ENCODE measurements at places on chromosomes 5 and 9.

GRCh38 chr9:79719021-79719420 lies 147.3 kb downstream of the TLE4 start:
- DNase-seq, result no peak

GRCh38 chr9:135321580-135321979 lies 158.0 kb upstream of the PPP1R26 start:
- DNase-seq, result no peak

GRCh38 chr5:12250454-12250853 lies 346.2 kb upstream of the CTNND2 start:
- DNase-seq, result no peak

DNA sequence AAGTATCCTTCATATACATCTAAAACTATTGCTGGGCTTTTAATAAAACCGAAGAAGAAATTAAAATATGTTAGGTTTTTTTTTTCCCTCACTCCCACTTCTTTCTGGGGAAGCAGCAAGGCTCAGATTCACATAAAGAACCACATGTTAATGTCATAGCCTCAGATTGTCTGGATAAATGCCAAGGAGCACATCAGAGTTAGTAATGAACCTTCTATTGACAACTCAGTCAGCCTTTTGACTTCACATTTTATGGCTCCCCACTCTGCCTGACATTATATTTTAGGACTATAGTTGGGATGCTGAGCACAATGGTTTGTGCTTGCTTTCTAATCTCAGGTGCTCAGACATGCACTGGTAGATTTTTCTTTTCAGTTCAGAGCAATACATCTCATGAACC lies 21.8 kb downstream of the DMAC1 start:
- DNase-seq, result no peak

DNA sequence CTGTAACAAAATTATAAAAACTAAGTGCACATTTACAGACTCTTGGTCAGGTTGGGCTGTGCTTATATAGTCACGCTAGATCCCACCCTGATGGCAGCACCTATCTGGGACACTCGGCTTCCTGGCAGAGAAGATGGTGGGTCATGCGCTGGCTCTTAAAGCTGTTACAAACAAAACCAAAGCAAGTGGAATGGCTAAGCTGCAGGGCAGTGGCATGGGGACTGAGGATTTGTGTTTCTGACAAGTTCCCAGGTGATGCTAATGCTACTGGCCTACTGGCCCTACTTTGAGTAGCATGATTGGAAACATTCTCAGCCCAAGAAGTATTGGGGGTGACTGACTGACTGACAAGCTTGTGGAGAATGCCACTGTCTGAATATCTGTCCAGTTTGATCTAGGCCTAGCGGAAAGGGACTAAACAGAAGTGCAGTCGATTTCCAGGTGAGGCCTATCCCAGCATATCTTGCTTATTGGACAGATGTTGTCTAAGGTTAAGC lies 8.3 kb downstream of the BTF3 start:
- no peak for DNase-seq

DNA sequence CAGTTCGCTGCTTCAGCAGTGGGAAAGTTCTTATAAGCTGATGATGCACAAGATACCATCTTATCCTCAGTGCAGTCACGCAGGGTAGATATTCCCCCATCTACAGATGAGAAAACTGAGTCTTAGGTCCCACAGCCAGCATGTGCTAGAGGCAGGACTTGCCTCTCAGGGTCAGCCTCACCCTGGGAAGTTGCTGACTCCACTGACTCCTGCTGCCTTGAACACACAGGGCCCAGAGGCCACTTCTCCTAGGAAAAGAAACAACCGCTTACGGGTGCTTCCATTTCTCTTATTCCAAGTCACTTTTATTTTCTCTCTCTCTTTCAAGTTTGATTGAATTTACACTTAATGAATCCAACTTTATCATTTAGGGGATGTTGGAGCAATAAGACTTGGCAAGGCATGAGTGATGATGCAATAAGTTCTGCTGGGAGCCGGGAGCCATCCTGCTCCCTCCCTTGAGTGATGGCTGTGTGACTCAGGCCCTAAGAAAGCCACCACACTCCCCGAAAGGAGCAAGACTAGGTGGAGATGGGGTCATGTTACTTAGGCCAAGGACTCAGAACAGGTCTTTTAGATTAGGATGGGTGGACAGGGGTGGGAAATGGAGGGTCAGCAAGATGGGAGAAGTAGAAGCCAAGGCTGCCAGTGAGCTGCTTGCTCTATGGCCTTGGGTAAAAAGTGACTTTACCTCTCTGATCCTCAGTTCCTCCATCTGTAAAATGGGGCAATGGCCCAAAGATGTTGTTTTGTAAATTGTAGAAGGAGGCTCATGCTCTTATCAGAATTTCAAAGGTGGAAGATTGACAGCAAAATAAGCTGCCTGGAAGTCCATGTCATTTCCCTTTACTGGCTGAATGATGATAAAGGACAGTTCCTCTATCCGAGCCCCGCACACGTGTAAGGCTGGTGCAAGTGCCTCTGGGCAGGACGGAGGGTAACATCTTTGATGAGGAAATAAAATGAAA lies 67.4 kb upstream of the ZNF618 start:
- DNase-seq, result peak; percentile 30

DNA sequence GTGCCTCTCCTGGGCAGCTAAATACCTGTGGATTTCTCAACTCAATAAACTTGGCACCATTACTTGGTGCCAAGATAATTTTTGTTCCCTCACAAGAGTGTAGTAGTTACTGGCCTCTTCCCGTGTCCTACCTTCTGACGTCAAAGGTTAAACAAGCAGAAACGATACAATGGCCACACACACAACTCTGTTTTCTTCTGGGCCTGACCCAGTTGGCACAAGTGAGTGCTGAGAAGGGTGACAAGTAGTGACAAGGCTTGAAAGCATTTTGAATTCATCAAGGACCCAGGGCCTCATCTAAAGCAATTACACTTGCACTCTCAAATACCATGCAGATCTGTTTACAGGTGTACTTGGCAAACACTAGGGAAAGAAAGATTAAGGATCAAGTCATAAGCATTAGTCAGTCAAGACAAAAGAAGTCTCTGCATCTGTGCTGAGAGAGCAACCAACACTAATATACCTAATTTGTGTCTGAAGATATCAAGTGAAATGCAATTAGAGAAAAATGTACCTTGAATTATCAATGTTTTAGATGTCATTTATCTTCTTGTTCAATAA lies 30.8 kb downstream of the RASEF start:
- no peak for DNase-seq

DNA sequence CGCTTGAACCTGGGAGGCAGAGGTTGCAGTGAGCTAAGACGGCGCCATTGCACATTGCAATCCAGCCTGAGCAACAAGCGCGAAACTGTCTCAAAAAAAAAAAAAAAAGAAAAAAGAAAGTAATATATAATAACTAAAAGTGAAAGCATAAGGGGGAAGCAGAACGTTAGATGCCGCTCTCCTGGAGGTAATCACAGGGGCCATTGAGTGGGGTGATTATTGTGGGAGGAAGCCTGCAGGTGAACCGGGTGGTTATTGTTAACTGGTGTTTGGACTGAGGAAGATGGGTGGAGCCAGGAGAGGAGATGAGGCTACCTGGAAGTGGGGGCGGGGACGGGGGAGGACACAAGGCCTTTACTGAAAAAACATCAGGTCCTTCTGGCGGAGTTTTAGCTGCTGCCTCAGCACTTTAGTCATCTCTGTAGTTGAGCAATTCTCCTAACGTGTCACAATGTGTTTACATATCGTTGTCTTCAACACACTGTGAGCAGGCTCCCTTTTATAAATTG lies 5.3 kb upstream of the TJP2 start:
- DNase-seq, result no peak

DNA sequence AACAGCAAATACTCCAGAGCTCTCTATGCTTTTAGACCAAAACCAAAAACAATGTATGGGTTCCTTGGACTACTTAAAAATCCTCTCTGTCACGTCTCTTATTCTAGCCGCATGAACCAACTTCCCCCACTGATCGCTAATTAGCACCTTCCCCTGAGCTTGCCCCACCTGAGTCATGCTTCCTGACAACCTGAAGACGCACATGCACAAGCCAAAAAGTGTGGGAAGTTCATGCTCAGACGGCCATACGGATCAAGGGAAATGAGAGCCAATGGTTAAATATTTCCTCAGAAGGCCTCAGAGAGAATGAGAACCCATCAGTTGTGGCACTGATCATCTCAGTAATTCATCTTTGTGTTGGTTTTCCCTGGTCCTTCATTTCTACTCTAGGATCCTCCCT lies 199.7 kb downstream of the BNC2 start:
- no peak for DNase-seq

DNA sequence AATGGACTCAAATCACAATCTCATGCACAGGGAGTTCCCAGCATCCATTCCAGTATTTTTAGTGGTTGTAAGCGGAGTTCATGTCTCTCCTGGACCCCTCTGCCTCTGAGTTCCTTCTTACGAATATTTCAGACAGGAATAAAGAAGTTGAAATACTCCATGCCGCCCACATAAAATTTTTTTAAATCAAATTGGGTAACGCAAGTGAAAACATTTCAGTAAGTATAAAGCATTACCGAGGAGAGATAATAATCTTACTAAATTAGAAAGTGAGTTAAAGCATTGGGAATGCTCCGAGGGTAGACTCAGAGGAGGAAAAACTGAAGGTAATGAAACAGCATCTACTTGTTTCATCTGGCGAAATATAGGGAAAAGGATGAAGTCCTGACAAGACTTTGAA lies 317.6 kb downstream of the ARRDC3 start:
- no peak for DNase-seq

All from Caki2 (cell line).